Psoas muscle (tissue), 8 donors: ENCODE measurements at places on chromosomes 6 and 20. TPM values are rescaled to one million over a fixed set of nuclear protein-coding genes. Genes with fewer than 3 reads are reported as not detected.
A peak's percentile ranks its signal among the peaks of the same experiment; 100 is the strongest.

HLA-DOB gene
- total RNA-seq: not detected

TP53TG5 gene
- total RNA-seq: 0.69 TPM

COL10A1 gene
- not detected for total RNA-seq

BMP5 gene
- 1.0 TPM for total RNA-seq

GTF2H4 gene
- 16.3 TPM for total RNA-seq

DNA sequence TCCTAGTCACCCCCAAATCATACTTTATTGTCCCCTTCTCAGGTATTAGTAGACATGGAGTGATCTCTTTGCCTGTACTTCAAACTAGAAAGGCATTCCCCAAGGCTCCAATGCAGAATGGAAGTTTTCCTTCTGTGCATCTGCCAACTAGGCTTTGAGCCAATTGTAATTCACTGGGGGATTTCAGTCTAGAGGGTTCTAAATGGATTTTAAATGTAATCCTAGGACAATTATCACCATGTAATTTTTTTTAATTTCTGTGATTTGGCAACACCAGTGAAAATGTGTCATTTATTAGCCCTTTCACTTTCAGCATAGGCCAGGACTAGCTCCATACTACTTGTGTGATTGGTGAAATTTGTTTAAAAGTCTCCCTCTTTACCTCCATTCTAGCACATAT lies 557.6 kb upstream of the MARCKS start:
- no peak for DNase-seq

GRCh38 chr20:9078826-9079731 lies 10.2 kb downstream of the PLCB4 start:
- no peak for DNase-seq

- peak; percentile 90 for DNase-seq
Measured at GRCh38 chr6:108559884-108560462, 744 bp upstream of the FOXO3 start.

DNA sequence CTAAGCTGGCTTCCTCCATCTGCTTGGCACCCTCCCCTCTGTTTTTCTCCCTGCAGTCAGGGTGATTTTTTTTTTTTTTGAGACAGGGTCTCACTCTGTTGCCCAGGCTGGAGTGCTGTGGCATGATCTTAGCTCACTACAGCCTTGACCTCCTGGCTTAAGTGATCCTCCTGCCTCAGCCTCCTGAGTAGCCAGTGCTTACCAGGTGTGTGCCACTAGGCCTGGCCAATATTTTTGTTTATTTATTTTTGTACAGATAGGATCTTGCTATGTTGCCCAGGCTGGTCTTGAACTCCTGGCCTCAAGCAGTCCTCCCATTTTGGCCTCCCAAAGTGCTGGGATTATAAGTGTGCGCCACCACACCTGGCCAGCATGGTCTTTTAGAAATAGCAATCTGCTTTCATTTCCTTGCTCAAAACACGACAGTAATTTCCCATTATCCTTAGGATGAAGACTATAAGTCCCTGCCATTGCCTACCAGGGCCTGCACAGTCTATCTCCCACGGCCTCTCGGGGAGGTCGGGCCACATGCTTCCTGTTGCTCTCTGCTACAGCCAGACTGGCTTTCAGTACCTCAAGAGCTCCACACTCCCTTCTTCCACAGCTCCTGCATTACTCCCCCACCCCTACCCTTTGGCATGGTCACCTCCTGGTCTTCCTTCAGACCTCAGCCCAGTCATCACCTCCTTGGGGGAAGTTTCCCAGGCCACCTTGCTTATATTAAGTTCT lies 11.1 kb upstream of the CD164 start:
- DNase-seq: no peak

GRCh38 chr6:122388945-122389344 lies 10.5 kb upstream of the HSF2 start:
- DNase-seq: no peak

DNA sequence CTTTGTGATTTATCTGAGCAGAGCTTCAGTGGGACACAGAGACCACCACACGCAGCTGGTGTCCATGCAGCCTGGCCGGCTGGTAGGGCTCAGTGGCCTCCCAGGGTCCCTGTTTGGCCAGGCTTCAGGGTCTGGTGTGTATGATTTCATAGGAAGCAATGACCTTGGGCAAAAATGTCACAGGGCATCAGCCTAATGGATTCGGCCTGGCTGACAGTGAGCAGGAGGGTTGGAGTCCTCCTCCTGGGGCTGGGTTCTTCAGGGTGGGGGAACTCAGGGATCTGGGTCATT lies 47.7 kb downstream of the UBE2V1 start:
- no peak for DNase-seq

DNA sequence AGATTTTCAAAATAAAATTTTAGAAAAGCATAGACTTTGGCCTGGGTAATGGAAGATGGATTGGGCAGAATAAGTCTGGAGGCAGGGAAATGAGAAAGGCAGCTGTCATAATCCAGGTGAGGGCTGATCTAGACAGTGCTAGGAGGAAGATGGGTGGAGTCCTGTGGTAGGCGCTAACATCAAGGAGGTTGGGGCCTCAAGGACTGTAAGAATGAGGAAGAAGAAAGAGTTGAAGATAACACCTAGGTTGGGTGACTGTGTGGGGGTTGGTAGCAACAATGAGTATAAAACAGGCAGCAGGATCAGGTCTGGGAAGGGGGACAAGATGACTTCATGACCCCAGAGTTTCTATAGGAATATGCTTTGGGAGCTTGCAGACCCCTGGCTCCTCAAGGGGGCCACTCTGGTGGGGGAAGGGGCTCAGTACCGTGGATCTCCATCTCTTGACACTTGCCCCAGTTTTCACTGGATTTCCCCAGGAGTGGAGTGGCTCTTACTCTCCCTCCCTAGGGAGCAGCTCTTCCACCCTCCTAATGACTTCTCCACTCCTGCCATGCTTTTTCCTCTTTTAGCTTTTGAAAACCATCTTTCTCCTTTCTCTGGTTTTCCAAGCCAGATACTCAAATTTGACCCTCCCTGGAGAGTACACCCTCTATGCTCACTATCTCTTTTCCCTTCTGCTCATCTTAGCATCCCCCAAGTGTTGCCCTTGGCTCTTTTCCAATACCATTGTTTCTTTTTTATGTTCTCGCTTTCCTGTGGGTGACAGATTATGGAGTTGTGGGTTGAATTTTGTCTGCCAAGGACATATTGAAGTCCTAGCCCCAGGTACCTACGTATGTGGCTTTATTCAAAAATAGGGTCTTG lies 14.8 kb downstream of the TRIM31 start:
- DNase-seq: no peak

DNA sequence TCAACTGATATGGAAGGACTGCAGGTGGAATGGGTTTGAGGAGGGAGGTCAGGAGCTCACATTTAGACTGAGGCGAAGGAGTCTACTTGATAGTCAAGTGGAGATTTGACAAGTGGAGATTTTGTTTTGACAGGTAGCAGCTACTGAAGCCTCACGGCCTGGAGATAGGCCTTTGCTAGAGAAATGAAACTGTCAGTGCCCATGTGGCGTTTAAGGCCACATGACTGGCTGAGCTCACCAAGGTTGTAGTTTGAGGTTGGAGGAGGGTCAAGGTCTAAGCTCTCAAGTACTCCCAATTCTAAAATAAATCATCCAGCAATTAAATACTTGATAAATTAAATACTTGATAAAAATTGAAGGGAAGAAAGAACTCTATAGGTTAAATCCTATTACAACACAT lies 80.1 kb upstream of the C6orf118 start:
- DNase-seq: no peak

DNA sequence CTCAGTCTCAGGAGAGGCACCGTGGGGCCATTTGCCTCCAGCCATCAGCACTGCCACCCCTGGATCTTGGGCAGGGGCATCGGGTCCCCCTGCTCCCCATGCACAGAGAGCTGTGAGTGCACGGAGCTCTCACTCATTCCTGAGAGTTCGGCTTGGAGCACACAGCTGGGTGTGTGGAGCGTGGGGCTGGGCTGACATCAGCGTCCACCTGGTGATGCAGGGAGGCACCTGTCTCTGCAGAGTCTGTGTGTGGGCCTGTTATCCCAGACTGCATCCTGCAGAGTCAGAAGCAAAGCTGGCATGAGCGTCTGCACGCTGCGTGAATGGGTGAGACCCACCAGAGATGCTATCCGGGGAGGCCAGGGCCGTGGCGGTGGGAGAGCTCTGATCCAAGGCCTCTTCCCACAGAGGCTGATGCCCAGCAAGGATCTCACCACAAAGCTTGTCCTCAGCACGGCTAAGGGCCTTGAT lies 248.8 kb upstream of the AFDN start:
- DNase-seq: no peak

DNA sequence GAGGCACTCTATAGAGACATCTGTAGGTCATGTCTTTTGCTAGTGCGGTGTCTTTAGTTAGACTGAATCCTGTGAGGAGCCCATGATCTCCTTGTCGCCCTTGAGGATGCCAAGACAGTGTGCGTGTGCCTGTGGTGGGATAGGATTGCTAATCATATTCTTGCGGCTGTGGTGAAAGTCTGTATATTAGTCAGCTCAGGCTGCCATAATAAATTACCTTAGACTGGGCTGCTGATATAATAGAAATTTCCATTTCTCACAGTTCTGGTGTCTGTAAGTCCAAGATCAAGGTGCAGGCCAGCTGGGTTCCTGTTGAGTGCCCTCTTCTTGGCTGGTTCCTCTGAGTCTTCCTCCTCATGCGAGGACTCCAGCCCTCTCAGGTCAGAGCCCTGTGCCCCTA lies 141.2 kb downstream of the JARID2 start:
- no peak for DNase-seq

GRCh38 chr6:168541307-168541706 lies 100.3 kb downstream of the SMOC2 start:
- no peak for DNase-seq

DNA sequence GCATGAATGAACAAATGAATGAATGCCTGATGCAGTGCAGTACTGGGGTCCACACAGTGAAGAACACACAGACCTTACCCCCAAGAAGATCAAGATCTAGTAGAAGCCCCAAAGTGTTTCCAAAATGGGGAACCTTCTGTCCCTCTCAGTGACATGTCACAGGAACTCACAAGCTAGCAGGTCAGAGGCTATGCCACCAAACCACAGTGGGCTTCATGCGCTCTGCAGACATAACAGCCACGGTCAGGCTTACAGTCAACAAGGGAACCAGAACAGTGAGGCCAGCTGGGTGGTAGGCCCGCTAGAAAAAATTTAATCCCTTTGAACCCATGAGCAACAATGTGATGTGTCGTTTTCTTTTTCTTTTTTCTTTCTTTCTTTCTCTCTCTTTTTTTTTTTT lies 20.2 kb upstream of the ARFGEF2 start:
- DNase-seq: no peak

DNA sequence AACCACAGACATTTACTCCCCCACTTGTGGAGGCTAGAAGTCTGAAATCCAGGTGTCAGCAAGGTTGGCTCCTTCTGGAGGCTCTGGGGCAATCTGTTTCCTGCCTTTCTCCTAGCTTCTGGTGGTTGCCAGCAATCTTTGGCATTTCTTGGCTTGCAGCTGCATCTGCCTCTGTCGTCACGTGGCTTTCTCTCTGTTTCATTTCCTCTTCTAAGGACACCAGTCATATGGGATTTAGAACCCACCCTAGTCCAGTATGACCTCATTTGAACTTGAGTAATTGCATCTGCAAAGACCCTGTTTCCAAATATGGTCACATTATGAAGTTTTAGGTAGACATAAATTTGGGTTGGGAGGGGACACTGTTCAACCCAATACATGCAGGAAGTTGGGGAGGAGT lies 56.2 kb upstream of the EPB41L1 start:
- DNase-seq: no peak

DNA sequence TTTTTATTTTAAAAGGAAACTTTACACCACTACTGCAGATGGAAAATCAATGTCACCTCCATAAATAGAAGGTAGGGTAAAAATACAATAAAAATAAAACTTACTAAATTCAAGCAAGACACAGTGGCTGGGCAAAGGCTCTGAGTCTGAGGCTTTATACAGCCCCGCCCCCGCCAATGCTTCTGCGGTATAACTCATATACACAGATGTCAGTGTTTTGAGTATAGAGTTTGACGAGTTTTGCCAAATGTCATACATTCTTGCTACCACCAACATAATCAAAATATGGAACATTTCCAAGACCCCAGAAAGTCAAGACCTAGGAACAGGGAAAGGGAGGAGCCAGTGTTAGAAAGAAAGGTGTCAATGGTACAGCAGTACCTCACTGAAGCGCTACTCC lies 12.8 kb downstream of the NFATC2 start:
- no peak for DNase-seq

DNA sequence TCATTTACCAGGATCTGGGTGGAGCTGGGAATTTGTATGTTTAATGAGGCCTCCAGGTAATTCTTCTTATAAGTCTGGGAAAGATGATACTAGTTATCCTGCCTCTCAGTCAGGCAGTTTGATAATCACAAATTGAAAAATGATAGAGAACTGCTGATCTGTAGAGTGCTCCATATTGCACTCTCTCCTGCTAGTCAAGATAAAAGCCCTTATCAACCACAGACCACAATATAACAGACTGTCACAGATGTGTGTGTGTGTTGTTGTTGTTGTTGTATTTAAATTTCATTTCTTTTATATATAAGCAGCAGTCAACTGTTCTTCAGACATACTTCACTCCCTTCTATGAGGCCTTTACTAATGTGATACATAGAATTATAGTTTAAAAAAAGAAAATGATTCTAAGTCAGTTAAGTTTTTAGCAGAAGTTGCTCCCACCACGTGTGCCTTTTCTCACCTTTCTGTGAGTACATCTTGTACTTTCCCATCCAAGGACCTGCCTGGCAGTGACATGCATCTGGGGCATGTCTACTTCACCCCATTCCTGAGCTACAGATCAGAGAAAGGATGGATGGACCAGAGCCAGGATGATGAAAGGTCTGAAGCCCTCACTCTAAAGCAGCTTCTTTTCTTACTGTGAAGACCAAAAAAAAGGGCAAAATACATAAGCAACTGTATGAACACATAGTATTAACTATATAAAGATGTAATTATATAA lies 29.8 kb downstream of the TENT5A start:
- no peak for DNase-seq

DNA sequence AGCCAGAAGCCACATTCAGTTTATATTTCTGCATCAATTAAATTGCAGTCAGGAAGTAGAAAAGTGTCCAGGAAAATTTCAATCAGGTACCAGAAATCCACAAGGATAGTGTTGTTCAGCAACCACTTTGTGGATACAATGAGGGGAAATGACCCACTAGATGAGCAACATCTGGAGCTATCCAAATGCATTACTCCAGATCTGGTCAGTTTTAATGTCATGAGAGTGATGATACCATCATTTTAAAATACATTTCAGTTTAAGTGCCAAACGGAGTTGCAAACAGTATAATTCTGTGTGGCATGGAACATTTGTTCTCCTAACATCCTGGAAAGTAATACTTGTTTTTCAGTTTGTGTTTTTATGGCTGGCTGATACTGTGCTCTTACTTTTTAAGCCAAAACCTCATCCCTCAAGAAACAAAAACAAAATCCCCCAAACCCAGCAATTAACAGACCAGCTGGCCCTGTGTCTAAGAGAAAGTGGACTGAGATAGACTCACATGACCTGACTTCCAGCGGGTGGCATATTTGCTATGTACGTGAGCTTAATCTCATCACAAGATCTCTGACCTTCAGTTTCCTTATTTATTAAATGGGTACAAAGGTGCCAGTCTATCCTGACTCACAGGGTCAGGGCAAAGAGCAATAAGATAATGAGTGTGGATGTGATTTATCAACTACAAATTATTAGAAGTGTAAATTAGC lies 58.8 kb upstream of the CNKSR3 start:
- no peak for DNase-seq

GRCh38 chr6:321158-321438 lies 28.8 kb downstream of the DUSP22 start:
- DNase-seq: no peak
